ENCODE measurements at places on chromosomes 7 and 10.

DNA sequence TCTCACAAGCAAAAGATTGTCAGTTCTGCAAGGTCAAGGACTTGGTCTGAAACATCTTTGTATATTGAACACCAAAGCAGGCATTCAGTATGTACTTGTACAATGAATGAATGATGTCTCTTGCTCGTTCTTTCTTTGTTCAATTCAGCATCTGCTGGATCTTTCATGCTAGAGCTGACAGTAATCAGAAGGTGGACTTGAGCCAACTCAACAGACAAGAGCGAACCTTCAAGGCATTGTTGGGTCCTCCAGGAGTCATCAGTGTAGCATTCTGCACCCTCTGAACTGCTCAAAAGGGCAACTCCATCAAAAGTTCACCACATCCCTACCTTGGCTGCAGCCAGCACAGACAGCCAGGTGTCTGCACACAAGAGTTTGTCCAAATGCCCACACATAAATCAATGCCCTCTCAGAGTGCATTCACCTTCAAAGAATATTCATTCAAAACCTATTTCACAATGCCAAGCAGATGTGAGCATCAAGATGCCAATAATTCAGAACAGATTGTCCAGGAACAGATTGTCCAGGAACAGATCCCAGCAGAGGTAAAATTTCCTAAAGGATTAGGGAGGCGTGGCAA lies 386.7 kb downstream of the CALN1 start:
- DNase-seq: no peak

DNA sequence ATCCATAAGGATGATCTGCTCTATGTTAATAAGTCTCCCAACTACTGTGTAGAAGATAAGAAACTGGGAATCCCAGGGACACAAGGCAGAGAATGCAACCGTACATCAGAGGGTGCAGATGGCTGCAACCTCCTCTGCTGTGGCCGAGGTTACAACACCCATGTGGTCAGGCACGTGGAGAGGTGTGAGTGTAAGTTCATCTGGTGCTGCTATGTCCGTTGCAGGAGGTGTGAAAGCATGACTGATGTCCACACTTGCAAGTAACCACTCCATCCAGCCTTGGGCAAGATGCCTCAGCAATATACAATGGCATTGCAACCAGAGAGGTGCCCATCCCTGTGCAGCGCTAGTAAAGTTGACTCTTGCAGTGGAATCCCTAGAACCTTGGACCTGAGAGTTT lies 10.3 kb downstream of the WNT16 start:
- DNase-seq: no peak

- no peak for DNase-seq
Observed at GRCh38 chr7:20229646-20230500, 12.7 kb upstream of the MACC1 start.

DNA sequence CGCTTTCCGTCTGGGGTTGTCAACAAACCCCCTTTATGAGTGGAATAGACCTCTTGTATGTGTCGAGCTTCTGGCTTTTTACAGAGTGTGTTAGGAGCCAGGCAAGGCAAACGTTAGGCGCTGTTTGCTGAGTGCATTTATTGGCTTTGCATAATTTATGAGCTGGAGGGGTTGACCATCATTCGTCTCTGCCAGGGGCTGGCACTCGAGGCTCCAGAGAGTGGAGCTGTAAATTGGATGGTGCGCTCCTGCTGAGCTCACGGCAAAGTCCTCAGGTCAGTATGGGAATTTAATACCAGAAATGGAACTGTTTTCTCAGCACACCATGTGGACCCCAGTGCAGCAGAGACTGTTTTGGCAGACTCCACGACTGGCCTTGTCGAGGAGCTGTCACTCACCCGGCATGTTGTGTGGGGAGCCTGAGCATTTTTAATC lies 699.4 kb upstream of the GALNT17 start:
- no peak for DNase-seq

DNA sequence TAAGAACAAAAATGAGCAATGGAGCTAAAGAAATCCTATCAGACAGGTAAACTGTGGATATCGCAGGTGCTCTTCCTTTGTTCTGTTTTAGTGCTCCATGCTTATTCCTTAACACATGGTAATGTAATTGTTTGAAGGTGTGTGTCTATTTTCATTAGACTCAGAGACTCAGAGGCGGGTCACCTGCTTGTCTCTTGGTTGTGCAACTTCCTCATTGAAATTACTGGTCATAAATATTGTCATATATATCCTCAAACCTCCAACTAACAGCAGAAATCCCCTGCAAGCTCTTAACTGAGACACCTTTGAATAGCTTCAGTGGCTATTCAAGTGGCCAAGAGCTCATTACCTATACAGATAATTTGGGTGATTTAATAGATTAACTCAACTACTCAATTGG lies 177.2 kb downstream of the PTN start:
- no peak for DNase-seq

DNA sequence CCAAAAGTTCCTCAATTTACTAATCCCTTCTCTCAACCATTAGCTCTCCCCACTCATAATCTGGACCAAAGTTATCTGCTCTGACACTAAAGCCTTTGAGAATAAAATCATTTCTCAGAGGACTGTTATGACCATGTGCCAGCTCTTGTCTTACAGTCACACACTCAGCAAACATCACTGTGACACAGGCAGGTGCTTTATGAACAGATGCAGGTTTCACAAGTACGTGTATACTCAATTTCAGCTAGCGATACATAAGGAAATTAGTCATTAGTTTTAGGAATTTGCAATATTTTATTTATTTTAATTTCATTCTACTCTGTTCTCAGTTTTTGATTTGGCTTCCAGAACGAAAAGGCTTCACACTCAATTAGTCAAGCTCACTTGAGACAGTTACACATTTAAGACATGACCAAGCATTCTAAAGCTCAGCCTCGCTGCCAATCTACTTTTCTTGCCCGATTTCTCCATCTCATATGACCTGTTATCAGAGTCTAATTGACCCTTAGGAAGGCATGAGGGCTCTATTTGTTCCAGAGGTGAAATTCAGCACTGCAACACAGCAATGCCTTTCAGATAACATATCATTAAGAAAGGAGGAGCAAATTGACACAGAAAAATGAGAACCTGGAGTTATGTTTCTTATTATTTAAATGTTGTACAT lies 76.8 kb downstream of the TFEC start:
- DNase-seq: no peak

GRCh38 chr7:155349601-155350331 lies 52.1 kb downstream of the INSIG1 start:
- no peak for DNase-seq

GRCh38 chr10:70742537-70743429 lies 42.4 kb downstream of the TBATA start:
- no peak for DNase-seq

- DNase-seq: no peak
Observed at GRCh38 chr7:114988755-114989375, 67.0 kb downstream of the MDFIC start.

DNA sequence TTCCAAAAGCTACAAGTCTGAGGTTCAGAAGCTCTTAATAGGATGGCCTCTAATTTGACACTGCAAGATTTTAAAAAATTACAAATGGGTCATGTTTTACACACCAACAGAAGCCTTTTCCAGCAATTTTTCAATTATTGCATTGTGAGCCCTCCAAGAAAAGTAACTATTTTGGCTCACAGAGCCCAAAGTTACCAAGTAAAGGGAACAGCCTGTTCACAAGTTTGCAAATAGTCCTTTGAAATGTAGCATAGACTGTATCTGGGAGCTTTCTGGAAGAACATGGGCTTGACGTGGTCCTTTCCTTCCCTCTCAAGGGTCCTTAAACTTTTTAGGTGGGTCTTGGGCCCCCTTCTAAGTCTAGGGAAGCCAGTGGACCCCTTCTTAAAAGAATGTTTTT lies 1.3 kb upstream of the GDF10 start:
- DNase-seq: no peak

- DNase-seq: no peak
Observed at GRCh38 chr7:53111031-53111430, 75.6 kb downstream of the POM121L12 start.

DNA sequence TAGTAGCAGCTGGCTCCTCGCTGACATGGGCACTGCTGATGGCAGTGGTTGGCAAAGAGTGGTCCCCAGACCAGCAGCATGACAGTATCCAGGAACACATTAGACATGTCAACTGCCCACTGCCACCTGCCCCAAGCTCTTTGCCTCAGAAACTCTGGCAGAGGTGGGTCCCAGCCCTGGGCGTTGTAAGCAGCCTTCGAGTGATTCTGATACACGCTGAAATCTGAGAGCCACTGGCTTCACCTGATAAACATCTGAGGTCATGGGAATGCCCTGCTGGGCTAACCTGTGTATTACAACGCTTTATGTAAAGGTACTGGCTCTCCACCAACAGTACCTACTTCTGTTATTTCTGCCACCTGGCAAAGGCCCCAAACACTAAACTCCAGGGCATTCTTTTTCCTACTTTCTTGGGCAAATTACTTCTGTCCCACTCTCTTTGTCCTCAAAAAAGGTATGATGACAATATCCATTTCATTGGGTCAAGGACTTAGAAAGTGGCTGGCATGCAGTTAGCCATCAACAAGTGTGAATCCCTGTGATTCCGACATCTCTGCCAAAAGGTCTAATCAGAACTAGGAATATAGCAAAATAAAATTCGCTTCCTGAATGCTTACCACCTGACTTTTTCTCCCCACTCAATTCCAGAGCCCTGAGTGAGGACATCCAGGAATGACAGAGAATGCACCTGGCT lies 9.2 kb downstream of the SGMS1 start:
- DNase-seq: no peak

DNA sequence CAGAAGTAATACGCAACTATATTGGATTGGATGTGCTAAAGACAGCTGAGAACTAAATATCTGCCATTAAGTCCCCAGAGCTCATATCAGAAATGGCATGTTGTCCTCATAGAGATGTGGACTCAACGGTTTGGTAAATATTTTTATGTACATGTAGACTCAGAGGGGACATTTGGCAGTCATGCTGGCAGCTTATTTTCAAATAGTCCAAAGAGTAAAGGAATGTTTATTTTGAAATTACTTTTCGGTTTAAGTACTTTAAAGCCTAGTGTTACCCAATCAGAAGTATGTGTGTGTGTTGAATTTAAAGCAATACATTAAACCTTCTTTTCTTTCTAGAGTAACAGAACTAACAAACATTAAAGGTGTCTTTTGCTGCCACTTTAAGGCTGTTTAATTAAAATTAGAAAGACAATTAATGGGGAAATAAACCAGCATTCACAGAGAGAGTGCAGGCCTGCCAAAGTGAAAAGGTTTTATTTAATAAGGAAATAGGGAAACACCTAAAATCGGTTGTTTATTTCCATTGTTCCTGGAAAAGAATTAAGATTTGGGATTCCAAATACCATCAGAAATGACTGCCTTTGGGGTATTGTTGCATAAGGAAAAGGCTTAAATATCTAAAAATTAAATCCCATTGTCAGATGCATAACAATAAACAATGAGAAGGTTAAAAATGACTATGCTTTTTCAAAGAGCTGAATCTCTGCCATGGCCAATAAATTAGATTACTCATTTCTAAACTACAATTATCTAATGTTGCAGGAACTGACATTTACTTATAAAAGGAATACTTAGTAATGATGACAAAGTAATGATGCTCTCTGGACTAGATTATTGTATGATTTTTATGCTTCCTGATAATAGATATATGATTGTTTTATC lies 113.4 kb upstream of the AHR start:
- no peak for DNase-seq

DNA sequence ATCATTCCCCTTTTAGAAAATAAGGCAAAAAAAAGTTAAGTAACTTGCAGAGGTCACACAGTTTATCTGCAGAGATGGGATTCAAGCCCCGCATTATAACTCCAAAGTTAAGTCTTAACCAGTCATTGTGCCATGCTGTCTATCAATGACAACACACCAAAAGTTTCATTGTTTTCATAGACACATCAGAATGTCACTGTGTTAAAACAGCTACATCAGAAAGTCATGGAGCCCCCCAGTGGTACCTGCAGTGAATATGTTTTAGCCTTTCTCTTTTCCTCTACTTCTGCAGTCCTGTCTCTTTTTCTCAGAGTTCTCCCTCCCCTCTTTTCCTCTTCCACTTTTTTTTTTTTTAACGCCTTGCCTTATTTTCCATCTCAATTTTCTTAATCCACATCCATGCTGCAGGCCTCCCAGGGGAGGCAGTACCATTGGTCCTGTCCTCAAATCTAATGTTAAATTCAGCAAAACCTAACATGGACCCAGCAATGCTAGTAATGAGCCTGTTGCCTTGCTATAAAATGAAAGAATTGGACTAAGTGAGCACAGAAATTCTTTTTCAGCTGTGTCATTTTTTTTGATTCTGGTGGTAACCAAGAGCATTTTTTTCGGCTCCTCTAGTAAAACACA lies 3.8 kb upstream of the NRCAM start:
- DNase-seq: no peak

- no peak for DNase-seq
Observed at GRCh38 chr10:28463676-28464395, 69.1 kb upstream of the WAC start.

GRCh38 chr7:19215412-19215811 lies 70.2 kb upstream of the FERD3L start:
- DNase-seq: no peak

GRCh38 chr10:89465196-89465595 lies 50.8 kb downstream of the IFIT5 start:
- no peak for DNase-seq

GRCh38 chr10:47079204-47079580 lies 168.0 kb downstream of the PTPN20 start:
- DNase-seq: no peak

GRCh38 chr10:44205067-44205466 lies 179.8 kb downstream of the CXCL12 start:
- no peak for DNase-seq

GRCh38 chr10:101816376-101816775 lies 1.9 kb downstream of the OGA start:
- no peak for DNase-seq

DNA sequence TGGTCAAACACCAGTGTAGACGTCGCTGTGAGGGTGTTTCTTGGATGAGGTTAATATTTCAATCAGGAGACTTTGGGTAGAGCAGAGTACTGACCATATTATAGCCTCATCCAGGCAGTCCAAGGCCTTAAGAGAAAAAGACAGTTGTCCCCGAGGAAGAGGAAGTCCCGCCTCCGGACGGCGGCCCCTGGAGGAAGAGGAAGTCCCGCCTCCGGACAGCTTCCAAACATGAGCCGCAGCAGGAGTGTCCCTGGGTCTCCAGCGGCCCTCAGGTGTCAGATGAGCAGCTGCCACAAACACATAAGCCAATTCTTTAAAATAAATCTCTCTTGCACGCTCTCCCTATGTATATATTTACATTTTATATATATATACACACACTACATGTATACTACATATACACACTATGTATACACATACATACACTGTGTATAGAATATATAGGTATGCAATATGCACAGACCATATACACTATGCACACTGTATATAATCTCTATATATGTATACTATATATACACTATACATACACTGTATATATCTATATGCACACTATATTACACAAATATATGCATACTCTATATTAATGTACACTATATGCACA lies 37.5 kb downstream of the PWWP2B start:
- peak; percentile 54 for DNase-seq

GRCh38 chr10:20088061-20088701 lies 271.9 kb downstream of the PLXDC2 start:
- no peak for DNase-seq

GRCh38 chr10:32204606-32205005 lies 142.4 kb downstream of the EPC1 start:
- no peak for DNase-seq
